ENCODE measurements at places on chromosomes 7 and 10.

- DNase-seq, result no peak
Measured at GRCh38 chr7:140269004-140269638, 92.3 kb upstream of the KDM7A start.

DNA sequence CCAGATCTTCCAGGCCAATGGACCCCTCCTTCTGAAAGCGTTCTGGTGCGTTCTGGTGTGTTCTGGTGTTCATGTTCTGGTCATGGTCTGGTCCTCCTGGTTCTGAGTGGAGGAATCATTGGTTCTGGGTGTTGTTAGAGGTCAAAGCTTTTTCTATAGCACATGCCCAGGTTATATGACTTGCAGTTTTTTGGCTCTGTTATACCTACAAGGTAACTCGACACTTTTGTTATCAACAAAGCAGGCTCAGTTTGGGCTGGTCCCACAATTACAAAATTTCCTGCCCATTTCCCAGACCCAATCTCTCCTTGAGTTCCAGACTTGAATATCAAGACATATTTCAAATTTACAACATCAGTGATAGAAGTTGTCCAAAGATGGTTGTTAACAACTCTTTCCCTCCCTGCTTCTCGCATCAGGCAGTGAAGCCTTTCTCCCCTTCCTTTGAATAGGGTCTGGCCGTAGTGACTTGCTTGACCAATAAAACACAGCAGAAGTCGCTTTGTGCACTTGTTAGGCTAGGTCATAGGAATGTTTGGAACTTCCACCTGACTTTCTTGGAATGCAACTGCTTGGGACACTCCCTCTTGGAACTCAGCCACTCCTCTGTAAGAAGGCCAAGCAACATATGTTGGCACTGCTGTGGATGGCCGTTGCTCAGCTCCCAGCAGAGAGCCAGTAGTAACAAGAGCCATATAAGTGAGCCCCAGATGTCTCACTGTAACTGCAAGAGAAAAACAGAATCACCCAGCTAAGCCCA is 83.1 kb upstream of the STEAP1B start:
- DNase-seq, result no peak

DNA sequence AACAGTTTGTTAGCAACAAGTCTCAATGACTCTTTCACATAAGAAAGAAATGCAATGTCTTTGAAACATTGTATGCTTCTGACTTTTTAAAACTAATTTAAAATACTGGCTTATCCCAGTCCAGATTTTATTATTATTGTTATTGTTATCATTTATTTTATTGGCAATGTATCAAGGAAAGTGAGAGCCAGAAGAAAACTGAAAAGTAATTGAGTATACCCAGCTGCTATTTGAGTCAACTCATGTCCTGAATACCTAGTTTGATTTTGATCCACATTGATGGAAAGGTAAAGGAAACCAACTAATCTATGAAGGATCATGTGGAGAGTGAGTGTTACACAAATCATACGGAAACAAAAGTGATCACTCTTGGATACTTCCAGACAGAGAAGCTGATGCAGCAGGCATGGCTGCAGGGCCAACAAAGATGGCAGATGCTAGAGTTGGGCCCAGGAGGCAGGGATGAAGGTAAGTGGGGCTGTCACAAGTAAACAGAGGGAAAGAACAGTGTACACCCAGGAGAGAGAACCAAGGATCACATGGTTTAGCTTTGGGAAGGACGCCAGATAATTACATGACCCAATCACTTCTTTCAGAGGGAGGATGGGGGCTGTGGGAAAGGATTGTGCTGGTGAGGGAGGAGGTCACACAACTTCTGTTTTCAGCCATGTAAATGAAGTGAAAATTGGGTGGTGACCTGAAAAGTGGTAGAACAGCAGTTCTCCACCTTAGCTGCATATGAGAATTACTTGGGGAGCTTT is 179.2 kb upstream of the NAMPT start:
- DNase-seq, result no peak

DNA sequence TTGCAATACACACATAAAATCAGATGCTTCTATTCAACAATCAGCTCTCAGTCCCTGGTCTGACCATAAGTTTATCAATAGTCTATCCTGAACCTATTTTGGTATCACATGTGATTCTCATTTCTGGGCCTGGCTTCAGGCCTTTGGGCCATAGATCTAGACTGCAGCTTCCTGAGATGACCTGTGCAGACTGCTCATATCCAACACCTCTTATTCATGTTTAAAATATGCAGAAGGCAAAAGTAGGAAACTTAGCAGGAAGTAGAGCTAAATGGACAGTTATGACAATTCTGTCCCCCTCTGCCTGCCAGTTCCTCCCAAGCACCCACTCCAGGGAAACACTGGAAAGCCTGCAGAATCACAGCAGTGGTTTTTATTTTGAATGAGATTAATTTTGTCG is 53.3 kb downstream of the C7orf25 start:
- DNase-seq, result no peak

DNA sequence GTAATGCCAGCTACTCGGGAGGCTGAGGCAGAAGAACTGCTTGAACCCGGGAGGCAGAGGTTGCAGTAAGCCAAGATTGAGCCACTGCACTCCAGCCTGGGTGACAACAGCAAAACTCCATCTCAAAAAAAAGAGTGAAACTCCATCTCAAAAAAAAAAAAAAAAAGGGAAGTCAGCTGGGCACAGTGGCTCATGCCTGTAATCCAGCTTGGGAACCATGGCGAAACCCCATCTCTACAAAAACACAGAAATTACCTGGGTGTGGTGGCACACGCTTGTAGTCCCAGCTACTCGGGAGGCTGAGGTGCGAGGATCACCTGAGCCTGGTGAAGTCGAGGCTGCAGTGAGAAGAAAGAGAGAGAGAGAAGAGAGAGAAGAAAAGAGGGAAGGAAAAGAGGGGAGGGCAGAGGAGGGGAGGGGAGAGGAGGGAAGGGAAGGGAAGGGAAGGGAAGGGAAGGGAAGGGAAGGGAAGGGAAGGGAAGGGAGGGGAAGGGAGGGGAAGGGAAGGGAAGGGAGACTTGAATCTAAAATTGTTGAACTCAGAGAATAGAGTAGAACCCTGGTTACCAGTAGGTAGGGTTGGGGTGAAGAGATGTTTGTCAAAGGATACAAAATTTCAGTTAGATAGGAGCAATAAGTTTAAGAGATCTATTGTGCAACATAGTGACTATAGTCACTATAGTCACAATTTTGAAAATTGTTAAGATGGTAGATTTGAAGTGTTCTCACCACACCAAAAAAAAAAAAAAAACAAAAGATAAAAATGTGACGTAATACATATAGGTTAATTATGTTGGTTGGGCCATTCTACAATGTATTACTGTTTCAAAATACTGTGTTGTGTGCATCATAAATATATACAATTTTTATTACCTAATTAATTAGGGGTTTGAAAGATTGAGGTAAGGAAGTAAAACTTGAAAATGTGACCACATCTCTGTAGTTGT is 2.5 kb downstream of the SLC16A9 start:
- DNase-seq, result no peak

DNA sequence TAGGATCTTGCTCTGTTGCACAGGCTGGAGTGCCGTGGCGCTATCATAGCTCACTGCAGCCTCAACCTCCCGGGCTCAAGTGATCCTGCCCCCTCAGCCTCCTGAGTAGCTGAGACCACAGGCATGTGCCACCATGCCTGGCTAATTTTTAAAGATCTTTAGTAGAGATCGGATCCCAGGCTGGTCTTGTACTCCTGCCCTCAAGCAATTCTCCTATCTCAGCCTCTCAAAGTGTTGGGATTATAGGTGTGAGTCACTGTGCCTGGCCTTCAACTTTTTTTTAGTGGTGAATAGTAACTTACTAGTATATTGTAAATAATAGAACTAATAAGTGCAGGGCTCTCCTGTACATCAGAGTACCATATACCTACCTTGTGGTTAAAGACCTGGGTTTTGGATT is 52.1 kb upstream of the LMTK2 start:
- DNase-seq, result no peak

- DNase-seq, result no peak
Measured at GRCh38 chr10:71187600-71187999, 24.8 kb upstream of the UNC5B start.

DNA sequence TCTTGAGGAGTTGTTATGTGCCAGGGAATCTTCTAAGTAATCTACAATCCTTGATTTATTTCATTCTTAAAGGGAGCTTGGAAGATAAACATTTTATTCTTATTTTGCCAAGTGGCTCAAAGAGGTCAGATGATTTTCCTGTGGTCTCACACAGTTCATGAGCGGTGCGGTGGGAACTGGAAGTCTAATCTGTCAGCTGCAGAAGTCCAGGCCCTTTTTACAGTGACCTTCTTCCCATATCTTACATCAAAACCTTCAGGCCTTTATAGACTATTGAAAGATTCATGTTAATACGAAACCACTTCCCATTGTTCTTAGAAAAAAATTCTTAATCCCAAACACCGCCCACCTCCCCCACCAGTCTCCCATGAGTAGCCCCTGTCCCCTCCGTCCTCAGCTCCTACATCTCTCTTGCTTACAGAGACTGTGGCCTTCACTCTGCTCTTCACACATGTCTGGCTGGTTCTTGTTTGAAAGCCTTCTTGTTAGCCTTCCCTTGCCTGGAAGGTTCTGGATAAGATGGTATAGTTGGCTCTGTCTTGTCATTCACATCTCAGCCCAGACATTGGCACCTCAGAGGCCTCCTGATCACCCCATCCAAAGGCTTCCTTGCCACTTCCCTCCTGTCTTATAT is 61.5 kb downstream of the ITGA8 start:
- DNase-seq, result no peak

GRCh38 chr10:131556897-131557495 is 245.5 kb upstream of the TCERG1L start:
- no peak for DNase-seq

- DNase-seq, result no peak
Measured at GRCh38 chr10:125000366-125001312, 58.7 kb downstream of the ZRANB1 start.

- peak; percentile 62 for DNase-seq
Measured at GRCh38 chr7:105808703-105809590, 67.5 kb downstream of the ATXN7L1 start.

DNA sequence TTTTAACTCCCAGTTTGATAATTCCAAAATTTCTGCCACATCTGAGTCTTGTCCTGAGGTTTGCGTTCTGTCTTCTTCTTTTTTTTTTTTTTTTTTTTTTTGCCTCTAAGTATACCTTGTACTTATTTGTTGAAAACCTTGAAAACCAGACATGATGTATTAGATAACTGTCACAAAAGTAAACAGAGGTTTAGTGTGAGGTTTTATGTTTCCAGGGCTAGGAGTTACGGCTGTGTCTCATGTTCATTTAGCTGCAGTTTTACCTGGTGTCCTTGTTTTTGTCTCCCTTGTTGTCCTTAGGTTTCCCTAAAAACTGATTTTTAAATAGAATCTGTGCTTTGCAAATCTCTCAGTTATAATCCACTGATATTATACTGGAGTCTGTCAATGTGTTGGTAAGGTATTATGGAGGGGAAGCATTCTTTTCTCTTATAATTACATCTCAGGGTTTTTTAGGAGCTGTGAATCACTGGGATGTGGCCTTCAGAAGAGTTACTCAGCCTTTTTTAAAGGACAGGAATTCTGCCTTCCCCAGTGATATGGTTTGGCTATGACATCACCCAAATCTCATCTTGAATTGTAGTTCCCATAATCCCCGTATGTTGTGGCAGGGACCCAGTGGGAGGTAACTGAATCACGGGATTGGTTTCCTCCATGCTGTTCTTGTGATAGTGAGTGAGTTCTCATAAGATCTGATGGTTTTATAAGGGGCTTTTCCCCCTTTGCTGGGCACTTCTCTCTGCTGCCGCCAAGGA is 95.0 kb downstream of the CDCA7L start:
- DNase-seq, result no peak

- no peak for DNase-seq
Measured at GRCh38 chr10:12340937-12341336, 8.4 kb upstream of the CAMK1D start.

- no peak for DNase-seq
Measured at GRCh38 chr7:15750727-15751126, 64.2 kb upstream of the MEOX2 start.

GRCh38 chr10:131852176-131852822 is 48.5 kb upstream of the PPP2R2D start:
- no peak for DNase-seq

DNA sequence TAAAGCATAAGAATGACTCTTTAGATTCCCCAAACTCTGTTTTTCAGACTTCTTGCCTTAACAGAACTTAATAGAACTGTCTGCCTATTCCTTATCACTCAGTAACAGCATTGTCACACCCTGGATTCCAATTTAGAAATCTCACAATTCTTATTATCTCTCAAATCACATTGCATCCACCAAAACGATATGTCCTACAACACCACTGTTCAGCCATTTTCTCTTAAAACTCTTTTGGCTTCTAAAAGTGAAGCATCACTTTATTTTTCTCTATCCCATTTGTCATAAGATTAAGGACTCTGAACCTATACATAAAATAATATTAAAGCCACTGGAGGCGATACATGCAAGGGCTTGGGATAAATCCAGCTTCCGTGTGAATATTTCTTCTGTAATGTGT is 1.2 kb upstream of the CPED1 start:
- DNase-seq, result no peak

DNA sequence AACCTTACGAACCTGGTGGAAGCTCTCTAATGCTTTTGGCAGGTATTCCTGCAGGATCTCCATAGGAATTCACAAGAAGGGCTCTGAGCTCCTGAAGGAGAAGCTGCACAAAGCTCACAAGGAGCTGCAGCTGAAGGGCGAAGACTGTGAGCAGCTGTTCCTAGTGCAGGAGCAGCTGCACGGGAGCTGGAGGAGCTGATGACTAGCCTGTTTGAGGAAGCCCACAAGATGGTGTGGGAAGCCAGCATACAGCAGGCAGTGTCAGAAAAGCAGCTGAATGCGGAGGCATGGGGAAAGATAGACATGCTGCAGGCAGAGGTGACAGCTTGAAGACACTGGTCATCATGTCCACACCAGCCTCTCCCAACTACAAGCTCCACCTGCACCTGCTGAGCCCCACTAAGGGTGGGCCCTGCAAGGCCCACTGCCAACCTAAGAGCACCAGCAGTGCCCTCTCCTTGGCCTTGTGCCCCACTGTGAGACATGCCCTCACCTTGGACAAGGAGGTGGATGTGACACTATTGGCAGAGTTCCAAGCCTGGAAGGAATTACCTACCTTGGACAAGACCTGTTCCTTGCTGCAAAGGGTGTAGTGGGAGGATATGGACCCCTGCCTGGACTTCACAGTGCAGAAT is 250.6 kb downstream of the BBS9 start:
- DNase-seq, result no peak

DNA sequence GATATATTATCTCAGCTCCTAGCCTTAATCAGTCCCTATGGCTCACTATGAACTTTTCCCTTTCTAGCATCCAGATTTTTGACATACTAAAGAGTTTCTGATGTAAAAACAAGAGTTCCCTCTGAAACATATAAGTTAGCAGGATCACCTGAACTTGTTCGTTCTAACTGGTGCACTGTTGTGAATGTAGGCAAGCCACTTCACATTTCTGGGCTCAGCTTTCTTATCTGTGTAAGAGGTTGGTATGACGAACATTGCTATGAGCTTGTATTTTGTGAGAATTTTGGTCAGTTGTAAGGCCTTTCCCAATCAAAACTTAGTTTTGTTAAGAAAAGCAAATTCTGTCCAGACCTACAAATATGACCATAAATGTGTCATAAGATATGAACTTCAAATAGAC is 46.1 kb downstream of the MAGI2 start:
- no peak for DNase-seq
